Ascending aorta (tissue), 2 donors: ENCODE measurements at places on chromosomes 6 and 20. TPM values are rescaled to one million over a fixed set of nuclear protein-coding genes. Genes with fewer than 3 reads are reported as not detected.

DNA sequence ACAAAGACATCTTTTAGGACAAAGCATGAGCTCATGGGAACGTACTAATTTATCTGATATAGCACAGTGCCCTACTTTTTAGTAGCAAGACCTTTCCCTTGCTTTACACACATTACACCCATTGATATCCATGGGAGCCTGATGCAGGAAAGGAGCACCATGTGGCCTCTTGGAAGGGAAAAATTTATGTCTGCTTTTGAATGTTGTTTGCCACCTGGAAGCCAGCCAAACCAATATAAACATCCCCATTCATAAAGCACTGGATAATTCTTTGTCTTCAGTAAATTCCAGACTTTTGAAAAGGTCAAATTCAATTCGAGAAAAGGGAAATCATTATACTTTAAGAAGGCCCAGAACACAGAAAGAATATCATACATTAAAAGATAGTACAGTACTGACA is 152.3 kb upstream of the BEND6 start:
- no peak for DNase-seq
- H3K4me3 ChIP-seq: no peak overlapping the region
- H3K27me3 ChIP-seq: no peaks in the 10 kb centered on the region
- H3K36me3 ChIP-seq: no peaks in the 10 kb centered on the region
- H3K27ac ChIP-seq: no peak overlapping the region

- no peaks in the 10 kb centered on the region for H3K4me1 ChIP-seq
- no peaks in the 10 kb centered on the region for H3K27me3 ChIP-seq
- H3K27ac ChIP-seq: no peak overlapping the region
- no peak for DNase-seq
- no peak overlapping the region for H3K4me3 ChIP-seq
Observed at GRCh38 chr20:56826705-56827665, 197.9 kb downstream of the TFAP2C start.

GRCh38 chr6:111843347-111844147 is 29.7 kb downstream of the FYN start:
- no peak for DNase-seq
- no peaks in the 10 kb centered on the region for H3K27me3 ChIP-seq
- no peaks in the 10 kb centered on the region for H3K36me3 ChIP-seq
- peaks cover 2% of the 10 kb centered on the region for H3K4me1 ChIP-seq
- no peak overlapping the region for H3K27ac ChIP-seq

DNA sequence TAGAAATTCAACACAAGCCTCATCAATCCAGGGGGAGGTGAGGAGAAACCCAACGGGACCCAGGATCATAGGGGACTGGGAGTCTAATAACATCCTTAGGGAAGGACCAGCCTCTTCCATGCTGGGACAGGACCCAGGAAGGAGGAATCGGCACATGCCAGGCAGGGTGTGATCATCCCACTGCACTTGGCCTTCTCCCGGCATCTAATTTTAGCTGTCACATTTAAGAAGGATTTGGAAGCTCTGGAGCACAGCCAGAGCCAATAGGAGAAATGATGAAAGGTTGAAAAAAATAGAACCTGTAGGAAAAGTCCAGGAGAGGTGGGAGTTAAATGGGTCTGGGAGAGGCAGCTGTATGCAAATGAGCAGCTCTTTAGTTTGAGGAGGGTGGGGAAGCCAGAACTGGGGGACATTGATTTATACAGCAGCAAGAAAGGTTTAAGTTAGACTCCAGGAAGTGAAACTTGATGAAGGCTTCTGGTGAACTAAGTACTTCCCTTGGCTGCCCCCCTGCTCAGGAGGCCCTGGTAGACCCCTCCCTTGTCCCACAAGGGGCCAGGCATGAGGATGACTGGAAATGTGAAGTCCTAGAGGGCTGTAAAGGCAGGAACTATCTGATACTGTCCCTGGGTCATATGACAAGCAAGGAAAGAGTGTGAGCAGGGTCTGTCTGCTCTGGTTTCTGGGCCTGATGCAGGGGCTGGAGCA is 260.3 kb downstream of the LRFN2 start:
- H3K27me3 ChIP-seq: no peaks in the 10 kb centered on the region
- H3K27ac ChIP-seq: no peak overlapping the region
- no peak for DNase-seq
- H3K4me1 ChIP-seq: no peaks in the 10 kb centered on the region
- no peaks in the 10 kb centered on the region for H3K36me3 ChIP-seq
- H3K4me3 ChIP-seq: no peak overlapping the region

- DNase-seq: no peak
- H3K4me1 ChIP-seq: no peaks in the 10 kb centered on the region
- no peaks in the 10 kb centered on the region for H3K36me3 ChIP-seq
Observed at GRCh38 chr6:621931-622330, 35.0 kb downstream of the HUS1B start.

DNA sequence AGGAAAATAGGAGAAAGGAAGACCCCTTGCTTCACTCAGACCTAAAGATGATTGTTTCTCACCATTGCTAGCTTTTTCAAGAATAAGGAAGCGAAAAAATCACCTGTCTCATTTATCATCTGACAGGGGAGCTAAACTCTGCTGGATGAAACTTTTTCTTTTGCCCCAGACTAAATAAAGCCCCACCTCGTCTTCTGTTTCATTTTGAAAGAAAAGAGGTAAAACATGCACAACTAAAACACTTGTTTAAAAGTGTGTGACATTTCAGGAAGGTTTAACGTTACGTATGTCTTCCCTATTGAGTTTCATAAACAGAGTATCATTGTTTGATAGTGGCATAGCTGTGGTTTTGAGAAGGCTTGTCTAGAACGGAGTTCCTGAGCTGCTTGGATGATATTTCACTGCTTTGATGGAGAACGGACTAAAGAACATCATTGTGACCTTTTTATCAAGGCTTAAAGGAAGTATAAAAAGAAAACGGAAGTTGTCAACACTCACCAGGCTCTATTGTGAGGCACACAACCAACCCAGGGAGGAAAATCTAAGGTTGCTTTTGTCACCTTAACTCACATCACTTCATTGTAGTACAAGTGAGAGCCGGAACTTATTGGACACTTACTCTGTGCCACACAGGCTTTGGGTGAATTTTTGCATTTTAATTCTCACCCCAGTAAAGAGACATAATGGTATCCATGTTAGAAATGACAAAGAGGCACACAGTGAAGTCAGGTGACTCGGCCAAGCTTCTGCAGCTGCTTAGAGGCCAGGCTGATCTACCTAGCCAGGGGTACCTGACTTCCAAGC is 29.5 kb downstream of the TSHZ2 start:
- H3K4me1 ChIP-seq: no peaks in the 10 kb centered on the region
- H3K27me3 ChIP-seq: no peaks in the 10 kb centered on the region
- H3K36me3 ChIP-seq: no peaks in the 10 kb centered on the region
- no peak overlapping the region for H3K4me3 ChIP-seq
- H3K27ac ChIP-seq: no peak overlapping the region

Gene OR12D2
- not detected for total RNA-seq
